PC-3 (cell line): ENCODE measurements at places on chromosomes 1 and 21. TPM values are rescaled to one million over a fixed set of nuclear protein-coding genes. Genes with fewer than 3 reads are reported as not detected.

DLGAP3 gene
- total RNA-seq = not detected in 2 replicates

JUN gene
- 73.6 and 95.1 TPM in 2 replicates for total RNA-seq

CD48 gene
- not detected in 2 replicates for total RNA-seq

PSRC1 gene
- 33.8 and 34.5 TPM in 2 replicates for total RNA-seq

SELE gene
- total RNA-seq = 0.17 TPM in 1 of 2 replicates, not detected in the other

SPRR5 gene
- not detected in 2 replicates for total RNA-seq

RAB7B gene
- not detected in 2 replicates for total RNA-seq

VHLL gene
- 1.1 TPM in 1 of 2 replicates, not detected in the other for total RNA-seq

SLC9C2 gene
- not detected in 2 replicates for total RNA-seq

ADAMTS5 gene
- total RNA-seq = not detected in 2 replicates
